ENCODE measurements at places on chromosomes 7 and 10.
A peak's percentile ranks its signal among the peaks of the same experiment; 100 is the strongest.

- no peak for DNase-seq
These were observed 37.3 kb downstream of the INPP5A start for GRCh38 chr10:132574783-132575319.

- DNase-seq = no peak
These were observed 256.6 kb downstream of the RPS24 start for GRCh38 chr10:78290131-78290750.

- no peak for DNase-seq
These were observed 486 bp upstream of the SORCS1 start for GRCh38 chr10:107164992-107165391.

DNA sequence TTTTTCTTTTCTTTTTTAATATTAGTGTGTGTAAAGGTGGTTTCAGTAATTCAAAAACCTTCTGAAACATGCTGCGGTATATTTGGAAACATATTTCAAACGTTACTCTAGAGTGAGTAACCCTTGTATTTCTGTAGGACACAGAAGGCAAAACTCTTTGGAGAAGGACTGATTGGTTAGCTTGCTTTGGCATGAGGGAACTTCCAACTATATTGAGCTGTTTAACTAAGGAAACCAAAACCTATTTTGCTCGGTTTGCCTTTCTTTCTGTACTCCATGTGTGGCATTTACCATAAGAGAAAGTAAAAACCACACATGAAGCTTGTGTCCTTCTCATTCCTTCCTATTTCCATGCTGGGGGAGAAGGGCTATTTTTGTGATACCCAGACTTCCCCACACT is 149.8 kb downstream of the DYNC1I1 start:
- no peak for DNase-seq

DNA sequence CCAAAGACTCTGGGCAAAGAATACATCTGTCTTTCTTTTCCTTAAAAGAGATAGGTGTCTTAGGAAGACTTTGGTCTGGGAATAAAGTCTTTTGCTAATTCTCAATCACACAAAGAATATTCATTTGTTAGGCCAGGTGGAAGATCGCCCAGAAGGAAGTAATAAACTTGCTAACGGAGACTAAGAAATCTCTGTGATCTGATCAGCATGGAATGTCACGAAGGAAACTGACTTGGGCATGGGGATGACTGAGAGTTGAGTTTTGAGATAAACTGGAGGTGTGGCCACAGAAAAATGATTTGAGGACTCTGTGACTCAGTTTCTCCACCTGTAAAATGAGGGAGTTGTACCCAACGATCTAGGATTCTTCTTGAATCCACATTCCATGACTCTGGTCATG is 161.1 kb upstream of the SVIL start:
- no peak for DNase-seq

DNA sequence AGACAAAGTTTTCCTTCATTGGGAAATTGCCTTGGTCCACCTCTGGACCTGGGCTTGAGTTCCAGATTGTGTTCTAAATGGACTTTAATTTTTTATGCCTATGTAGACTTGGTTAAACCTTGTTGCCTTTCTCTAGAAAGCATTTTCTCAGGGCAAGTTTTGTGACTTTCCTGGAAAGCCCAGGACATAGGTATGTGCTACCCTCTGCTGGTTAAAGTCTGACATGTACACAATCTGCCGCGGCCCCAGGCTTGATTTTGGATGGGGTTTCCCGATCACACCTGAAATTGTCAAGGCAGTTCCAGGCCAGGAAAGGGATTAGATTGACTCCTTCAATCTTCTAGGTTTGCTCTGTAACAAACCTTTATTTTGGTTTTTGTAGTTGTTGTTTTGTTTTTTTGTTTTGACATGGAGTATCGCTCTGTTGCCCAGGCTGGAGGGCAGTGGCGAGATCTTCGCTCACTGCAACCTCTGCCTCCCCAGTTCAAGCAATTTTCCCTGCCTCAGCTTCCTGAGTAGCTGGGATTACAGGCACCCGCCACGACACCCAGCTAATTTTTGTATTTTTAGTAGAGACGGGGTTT is 14.1 kb upstream of the AKR1B10 start:
- DNase-seq = peak; percentile 36

GRCh38 chr10:3805791-3806461 is 20.9 kb upstream of the KLF6 start:
- peak; percentile 64 for DNase-seq

DNA sequence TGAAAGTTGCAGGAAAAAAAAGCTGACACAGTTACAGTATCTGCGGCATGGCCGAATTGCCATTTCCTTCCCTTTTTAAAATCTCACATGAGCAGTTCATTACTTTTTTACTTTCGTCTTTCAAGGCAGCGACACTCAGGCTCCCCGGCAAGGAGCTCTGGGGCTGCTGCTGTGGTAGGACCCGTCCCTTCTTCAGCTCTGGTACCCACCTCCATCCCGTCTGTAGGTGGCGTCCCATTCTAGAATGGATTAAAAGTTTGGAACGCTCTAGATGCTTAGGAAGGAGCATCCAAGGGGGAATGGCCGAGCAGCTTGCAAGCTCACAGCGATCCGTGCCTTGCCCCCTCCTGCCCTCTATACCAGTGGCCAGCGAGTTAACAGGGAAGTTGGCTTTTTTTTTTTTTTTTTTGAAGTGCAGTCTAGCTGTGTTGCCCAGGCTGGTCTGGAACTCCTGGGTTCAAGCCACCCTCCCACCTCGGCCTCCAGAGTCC is 22.8 kb upstream of the TTYH3 start:
- peak; percentile 22 for DNase-seq

- DNase-seq = no peak
These were observed 260.4 kb upstream of the LYZL1 start for GRCh38 chr10:29028486-29028885.

All from activated T-cell treated with anti-CD3 and anti-CD28 coated beads, Interleukin-2, amount 50 U/mL, for 72 hours (primary cell).